ENCODE measurements at places on chromosomes 1 and 21.

- no peak for DNase-seq
These were observed 50.9 kb upstream of the AK4 start for GRCh38 chr1:65097076-65097475.

DNA sequence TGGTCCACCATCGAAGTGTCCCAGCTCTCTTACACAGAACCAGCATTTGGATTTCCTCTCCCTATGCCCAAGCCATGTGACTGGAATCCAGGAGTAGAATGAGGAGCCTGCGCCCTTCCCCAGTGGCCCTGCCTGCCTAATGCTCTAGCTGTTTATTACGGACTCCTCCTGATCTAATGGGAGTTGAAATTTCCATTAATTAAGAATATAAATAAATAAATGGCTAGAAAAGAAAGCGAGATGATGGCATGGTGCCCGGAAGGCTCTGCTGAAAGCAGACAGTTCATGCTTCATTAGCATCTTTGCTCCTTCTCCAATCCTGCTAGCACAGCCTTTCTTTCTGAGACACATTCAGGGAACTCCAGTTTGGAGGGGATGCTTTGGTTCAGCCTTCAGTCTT is 216.2 kb downstream of the SEC16B start:
- DNase-seq = no peak

DNA sequence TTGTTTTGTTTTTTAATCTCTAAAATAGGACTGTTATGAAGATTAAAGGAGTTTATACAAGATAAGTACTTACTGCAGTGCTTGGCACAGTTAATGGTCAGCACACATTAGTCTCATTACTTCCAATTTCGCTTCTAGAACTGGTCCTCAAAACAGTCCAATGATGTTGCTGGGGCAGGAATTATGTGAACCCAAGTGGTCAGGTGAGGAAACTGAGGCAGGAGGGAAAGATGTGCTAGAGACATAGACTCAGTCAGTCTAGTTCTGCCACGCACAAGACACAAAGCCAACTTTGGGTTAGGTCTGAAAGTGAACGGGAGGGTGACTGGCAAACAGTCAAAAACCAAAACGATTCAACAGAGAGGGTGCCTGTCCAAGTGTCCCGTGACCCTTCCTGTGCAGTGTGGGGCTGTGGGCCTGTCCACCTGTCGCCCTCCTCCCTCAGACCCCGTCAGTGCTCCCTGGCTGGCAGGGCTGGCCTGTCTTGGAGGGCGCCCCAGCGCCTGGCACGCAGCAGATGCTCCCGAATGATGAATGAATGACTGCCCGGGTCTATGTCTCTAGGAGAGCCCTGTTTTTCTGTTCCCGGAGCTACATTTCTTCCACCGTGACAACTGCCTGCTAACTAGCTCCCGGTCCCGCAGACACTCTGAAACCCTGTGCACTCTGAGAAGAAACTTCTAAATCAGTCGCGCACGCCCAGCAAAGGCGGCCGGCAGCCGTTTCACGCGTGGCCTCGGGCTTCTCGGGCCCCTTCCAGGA is 2.4 kb downstream of the LRP8 start:
- DNase-seq = no peak

DNA sequence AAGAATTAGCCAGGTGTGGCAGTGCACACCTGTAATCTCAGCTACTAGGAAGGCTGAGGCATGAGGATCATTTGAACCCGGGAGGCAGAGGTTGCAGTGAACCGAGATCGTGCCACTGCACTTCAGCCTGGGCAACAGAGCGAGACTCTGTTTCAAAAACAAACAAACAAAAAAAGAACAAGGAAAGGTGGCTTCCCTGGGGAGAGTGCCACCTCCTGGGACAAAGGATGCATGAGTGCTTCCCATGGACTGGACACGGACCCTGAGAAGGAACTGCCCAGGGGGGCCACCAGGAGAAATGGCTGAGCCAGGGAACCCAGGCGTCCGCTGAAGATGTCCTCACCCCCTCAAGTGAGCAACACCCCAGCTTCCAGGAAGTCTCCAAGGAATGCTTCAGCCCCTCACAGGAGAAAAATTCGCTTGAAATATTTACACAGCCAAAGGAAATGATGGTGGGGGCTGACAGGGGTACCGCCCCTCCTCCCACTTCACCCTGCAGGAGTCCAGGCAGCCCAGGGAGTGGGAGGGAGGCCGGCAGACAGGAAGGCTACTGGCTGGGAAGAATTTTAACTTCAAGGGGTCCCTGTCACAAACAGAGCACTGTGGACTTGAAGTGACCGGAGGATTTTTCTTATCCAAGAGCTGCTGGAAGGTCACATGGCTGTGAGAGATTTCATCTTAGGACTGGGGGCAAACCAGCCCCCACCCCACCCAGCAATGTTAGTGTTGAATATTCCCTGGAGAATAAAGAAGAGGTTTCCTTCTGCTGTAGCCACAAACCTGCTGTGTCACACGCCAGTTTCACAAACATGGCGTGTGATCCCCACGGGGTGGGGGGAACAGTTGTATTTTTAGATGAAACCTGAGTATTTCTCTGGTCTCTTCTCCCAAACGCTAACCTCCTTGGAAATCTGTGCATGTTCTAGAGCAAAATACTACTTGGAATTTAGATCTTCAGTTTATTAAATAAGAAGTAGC is 90.8 kb upstream of the SLC25A33 start:
- no peak for DNase-seq

- peak; percentile 16 for DNase-seq
These were observed 2.1 kb downstream of the TTC22 start for GRCh38 chr1:54798769-54799641.

- no peak for DNase-seq
These were observed 720.7 kb upstream of the ZP4 start for GRCh38 chr1:238611406-238611805.

DNA sequence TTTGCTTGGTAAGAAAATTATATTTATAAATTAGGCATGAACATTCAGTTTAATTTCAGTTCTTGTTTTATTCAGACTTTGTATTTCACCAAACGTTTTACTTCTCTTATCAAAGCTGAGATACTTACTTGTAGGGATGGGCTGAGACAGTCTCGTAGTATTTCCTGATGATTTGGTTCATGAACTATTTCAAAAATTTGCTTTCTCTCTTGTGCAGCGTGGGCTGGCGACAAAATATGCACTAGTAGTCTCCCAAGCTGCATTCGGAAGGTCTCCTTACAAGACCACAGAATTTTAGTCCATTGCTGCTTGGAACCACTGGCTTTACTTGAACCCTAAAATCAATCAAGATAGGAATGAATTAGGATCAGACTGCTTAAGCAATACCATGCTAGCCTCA is 91.7 kb upstream of the GNG4 start:
- DNase-seq = no peak

- no peak for DNase-seq
These were observed 27.7 kb downstream of the CAPZB start for GRCh38 chr1:19457607-19458006.

DNA sequence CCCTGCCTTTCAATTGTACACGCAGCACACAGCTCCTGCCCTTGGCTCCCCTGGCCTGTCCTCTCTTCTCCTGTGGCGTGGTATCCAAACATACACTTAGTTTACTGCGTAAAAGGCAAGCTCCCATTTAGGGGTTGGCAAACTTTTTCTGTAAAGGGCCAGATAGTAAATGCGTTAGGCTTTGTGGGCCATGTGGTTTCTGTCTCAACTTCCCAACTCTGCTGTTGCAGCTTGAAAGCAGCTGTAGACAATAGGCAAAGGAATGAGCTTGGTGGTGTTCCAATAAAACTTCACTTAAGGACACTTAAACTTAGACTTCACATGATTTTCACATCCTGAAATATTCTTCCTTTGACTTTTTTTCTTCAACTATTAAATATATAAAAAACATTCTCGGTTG is 63.3 kb downstream of the RHOU start:
- DNase-seq = no peak

DNA sequence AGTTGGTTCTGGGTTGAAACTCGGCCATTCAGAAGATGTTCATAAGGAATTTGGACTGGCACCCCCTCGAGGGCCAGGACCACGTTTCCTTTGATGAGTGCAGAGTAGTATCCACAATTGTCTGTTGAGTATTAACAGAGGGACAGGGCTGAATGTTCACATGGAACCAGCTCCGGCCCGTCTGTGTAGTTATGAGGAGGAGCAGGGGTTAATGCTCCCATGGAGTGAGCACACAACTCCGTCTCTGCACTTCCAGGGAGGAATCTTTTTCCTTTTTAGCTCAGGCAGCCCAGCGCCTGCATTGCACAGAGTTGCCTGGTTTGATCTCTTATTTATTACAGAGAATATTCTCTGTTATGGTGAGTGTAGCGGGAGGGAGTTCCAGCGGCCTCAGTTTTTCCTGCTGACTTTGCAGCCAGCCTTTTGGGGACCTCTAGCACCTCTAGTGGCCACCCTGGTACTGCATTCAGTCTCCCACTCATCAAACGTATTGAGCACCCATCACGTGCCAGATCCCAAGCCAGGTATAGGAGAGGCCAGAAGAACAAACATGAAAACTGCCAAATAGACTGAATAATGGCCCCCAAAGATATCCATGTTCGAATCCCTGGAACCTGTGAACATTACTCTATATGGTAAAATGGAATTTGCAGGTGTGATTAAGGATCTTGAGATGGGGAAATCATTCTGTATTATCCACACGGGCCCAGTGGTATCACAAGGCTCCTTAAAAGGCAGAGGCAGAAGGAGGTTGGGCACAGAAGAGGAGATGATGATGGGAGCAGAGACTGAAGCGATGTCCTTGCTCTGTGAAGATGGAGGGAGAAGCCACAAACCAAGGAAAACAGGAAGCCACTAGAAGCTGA is 167.7 kb upstream of the CSF3R start:
- peak; percentile 65 for DNase-seq

- DNase-seq = no peak
These were observed 4.6 kb upstream of the FOXD3 start for GRCh38 chr1:63317817-63318152.

- DNase-seq = no peak
These were observed 250.9 kb upstream of the SGIP1 start for GRCh38 chr1:66282891-66283621.

- DNase-seq = no peak
These were observed 103.3 kb upstream of the KCND3 start for GRCh38 chr1:112092656-112093371.

GRCh38 chr1:241611063-241611462 is 29.1 kb downstream of the CHML start:
- DNase-seq = no peak

DNA sequence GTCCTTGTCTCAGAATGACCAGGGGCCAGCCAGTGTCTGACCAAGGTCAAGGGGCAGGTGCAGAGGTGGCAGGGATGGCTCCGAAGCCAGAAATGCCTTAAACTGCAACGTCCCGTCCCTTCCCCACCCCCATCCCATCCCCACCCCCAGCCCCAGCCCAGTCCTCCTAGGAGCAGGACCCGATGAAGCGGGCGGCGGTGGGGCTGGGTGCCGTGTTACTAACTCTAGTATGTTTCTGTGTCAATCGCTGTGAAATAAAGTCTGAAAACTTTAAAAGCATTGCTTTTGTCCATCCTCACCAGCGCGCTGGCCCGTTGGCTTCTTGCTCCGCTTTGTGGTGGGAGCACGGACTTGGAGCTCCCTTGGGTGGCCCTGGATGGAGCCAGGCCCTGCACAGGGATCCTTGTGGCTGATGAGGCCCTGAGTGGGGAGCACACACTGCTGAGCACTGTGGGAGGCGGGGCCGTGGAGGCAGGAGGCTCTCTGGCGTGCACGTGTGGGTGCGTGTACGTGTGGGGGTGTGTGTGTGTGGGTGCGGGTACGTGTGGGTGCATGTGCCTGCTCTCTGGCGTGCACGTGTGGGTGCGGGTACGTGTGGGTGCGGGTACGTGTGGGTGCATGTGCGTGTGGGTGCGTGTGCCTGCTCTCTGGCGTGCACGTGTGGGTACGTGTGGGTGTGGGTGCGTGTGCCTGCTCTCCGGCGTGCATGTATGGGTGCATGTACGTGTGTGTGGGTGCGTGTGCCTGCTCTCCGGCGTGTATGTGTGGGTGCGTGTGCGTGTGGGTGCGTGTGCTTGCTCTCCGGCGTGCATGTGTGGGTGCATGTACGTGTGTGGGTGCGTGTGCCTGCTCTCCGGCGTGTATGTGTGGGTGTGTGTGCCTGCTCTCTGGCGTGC is 18.0 kb downstream of the RNF223 start:
- DNase-seq = no peak

DNA sequence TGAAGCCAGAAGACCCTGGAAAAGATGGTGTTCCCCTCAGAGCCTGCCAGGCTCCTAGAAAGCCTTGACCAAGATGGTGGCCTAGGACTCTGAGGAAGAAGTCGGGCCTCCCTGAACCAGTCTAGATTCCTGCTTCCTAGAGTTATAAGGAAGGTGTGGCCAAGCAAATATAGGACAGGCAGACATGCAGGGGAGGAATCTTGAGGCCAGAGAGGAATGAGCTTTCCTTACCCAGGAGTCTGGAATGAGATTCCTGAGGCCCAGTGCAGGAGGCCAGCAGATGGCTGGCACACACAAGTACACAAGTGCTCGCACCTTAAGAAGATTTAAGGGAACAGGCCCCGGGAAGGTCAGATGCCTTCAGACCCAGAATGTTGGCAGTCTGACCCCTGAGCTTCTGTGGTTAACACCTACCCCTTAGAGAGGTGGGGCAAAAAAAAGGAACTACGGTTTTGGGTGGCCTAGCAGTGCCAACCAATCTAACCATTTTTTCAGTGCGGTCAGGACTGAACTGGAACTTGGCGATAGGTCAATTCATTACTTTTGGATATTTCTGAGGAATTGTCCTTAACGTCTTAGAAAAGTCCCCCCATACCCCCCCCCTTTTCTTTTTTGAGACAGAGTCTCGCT is 73.3 kb downstream of the MDM4 start:
- DNase-seq = no peak

DNA sequence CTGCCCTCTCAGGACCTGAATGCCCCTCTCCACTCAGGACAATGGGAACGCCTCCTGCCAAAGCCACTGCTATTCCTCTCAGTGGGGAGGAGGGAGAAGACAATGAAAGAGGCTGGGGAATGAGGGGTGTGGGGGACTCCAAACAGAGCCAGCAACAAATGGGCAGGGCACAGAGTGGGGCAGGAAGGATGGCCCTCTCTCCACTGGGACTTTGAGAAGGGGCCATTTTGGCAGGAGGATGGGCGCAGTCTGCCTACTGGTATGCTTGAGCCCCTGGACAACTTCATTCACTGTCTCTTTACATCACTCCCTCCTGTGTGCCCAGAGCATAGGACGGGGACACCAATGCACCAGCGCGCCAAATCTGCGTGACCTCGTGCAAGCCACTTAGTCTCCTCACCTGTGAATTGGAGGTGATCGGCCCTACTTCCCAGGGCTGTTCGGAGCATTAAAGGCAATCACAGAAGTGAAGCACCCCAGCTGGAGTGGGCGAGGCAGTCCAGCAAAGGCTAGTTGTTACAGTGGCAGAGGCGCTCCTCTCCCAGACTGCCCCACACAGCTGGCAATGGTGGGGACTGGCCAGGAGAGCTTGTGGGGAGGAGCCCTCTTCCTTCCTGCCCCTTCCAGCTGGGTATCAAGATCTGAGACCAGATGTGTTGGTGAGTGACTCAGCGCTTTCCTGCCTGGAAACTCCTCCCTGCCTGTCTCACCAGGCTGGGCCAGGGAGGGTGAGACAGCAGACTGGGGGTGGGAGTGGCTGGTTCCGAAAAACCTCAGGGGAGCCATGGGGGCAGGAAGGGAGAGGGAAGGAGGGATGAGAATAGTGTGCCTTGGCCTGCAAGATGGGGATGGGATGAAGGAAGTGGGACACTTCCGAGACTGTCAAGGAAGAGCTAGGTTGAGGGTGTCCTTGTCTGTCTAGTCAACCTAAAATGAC is 22.4 kb upstream of the SYNC start:
- no peak for DNase-seq

Measured in stimulated activated CD4-positive, alpha-beta T cell treated with anti-CD3 and anti-CD28 coated beads, Interleukin-12 subunit alpha, Interleukin-12 subunit beta, amount 100 ng/mL, for 4 hours (primary cell).